ENCODE measurements at places on chromosomes 4 and X.

DNA sequence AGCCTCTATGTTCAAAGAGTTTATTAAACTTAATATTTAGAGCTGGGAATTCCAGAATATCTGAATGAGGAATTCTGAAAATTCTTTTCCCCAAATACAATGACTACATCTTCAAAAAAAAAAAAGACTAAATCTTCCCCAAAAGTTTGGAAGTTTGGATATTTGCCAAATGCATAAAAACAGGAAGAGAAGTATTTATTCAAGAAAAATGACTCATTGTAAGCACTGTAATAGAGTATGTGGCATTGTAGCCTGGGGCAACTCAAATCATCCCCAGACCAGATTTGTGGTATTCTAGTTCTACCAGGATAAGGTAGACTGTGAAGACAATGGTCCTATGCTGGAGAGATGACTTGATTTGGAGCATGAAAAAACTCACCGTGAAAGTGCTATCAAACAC, 78.5 kb upstream of the PDHA2 start:
- DNase-seq, result no peak

GRCh38 chrX:114267142-114267541, 316.7 kb upstream of the HTR2C start:
- DNase-seq, result no peak

DNA sequence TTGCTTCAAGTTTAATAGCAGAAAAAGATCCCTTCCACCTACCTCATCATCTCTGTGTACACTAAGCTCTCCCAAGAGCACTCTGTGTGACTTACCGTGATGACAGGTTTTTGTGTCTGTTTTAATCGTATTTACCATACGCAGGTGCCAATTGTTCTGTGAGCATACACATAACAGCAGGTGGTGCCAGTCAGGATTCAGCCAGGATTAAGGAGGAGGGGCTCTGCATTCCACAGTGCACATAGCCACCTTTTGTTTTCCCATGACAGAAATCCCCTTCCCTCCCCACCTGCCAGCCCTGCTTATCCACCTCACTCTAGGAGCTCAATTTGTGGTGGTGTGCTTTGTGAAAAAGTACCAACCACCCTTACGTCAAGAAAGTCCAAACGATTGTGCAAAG, 14.8 kb downstream of the ANK2 start:
- no peak for DNase-seq

DNA sequence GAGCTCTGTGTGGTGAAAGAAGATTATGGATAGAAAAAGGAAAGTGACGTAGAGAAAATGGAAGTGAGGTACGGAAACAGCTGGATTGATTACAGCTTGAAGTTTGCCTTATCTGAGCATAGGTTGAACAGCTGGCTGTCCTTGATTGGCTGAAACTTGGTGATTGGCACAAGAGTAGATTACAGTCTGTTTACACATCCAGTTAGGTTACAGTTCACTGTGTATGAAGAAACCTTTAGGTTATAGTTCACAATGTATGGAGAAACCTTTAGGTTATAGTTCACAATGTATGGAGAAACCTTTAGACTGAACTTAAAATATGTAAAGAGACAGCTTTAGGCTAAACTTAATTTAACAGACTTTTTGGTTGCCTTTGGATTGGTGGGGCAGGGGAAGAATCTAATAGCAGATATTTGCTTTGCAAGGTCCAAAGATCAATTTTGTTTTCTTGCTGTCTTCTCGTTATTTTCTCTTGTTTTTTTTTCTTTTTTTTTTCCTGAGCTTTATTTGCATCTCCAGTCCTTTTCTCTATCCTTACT, 15.6 kb upstream of the ART3 start:
- DNase-seq, result no peak

GRCh38 chr4:82865592-82865991, 25.4 kb downstream of the SEC31A start:
- no peak for DNase-seq

- no peak for DNase-seq
Observed at GRCh38 chr4:114588305-114588704, 10.3 kb upstream of the UGT8 start.

DNA sequence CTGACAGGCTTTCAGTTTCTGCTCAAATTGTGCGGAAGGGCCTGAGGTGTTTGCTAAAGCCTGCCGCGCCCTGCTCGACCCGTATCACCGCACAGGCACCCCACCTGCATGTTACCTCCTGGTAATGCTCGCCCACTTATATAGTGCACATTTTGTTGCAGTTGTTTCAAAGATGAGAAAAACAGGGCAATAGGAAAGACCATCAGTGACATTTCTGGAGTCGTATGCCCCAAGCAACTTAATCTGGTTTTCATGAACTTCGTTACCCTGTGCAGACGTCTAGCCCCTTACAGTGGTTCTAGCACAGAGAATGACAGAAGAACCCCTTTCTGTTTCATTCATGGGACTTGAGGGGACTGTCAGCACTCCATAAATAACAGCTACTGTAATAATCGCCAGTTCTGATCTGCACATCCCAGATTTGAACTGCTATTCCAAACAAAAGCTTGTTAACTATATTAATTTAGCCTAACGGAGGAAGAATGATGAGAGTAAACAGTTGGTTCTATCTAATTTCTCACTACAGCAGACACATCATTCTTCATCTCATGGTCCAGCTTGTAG, 940 bp upstream of the DCTD start:
- DNase-seq, result no peak

DNA sequence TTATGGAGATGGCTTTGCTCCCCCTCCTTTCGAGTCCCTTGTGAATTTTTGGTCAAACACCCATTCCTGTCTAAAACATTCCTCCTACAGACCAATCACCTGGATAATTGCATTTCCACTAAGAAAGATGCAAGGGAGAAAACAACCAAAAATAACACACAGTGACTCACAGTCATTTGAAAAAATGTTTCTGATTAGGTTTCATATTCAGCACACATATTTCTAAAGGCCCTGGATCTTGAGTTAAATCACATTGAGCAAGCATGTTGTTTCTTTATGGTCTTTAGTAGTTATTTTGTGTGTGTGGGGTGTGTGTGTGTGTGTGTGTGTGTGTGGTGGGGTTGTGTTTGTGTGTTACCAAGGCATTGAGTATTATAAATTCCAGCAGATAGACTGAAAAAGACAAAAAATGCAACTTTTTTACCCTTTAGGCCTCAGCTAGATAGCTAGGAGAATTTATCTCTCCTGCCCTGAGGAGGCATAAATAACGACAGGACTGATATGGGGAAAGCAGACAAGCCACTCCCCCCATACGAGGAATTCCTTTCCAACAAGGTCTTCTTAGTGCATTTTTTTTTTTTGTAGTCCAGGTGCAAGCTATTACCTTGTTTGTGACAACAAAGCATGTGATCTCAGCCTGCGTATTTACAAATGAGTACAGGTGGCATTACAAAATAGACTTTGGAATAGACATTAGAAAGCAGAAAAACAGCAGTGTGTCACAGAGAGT, 265.4 kb upstream of the ADGRL3 start:
- no peak for DNase-seq

DNA sequence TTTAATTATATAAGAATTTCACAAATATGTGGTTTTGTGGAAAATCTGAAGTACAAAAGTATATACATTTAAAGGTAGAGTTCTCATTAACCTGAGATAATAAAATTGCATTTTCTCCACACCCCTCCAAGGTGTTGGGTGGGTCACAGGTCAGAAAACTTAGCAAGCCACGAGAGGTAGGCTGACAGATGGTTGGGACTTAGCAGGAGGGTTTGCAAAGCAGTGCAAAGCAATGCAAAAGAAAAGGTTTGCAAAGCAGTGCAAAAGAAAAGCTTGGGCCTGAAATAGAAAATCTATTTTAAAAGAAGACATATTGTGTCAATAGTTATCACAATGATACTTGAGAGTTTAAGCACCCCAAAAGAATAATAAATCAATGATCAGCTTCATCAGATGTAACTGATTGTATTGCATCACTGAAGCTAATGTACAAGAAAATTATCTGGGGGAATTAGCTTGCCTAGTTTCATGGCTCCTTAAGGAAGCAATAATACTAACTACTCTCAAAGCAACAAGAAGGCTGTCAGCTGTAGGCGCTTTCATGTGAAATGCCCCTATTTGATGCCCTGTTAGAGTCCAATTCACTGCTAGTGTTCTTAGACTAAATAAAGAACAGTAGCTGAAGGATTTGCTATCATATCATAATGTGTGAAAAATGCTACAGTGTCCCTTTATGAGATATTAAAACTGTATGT, 319.5 kb downstream of the KCNIP4 start:
- DNase-seq, result no peak

- peak; percentile 34 for DNase-seq
Observed at GRCh38 chr4:98510757-98511517, 147.5 kb downstream of the TSPAN5 start.

- no peak for DNase-seq
Observed at GRCh38 chrX:151346931-151347543, 50.0 kb upstream of the VMA21 start.

- no peak for DNase-seq
Observed at GRCh38 chr4:101000496-101000895, 346.8 kb downstream of the PPP3CA start.

- DNase-seq, result no peak
Observed at GRCh38 chr4:93732509-93732908, 96.0 kb upstream of the ATOH1 start.

GRCh38 chr4:180422989-180423711, 1820.1 kb upstream of the TENM3 start:
- DNase-seq, result no peak

DNA sequence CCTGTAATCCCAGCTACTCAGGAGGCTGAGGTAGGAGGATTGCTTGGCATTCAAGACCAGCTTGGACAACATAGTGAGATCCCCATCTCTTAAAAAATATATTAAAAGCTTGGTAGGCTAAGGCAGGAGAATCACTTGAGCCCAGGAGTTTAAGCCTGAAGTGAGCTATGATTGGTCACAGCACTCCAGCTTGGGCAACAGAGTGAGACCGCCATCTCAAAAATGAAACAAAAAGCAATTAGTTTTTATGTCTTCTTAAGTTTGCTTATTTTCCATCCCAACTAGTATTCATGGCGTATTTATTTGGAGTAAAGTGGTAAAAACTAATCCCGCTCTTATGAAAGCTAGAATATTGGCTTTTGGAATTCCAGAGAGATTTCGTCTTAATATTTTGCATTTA, 25.4 kb upstream of the PDE5A start:
- no peak for DNase-seq

GRCh38 chrX:107677501-107677901, 49.2 kb downstream of the PRPS1 start:
- no peak for DNase-seq

DNA sequence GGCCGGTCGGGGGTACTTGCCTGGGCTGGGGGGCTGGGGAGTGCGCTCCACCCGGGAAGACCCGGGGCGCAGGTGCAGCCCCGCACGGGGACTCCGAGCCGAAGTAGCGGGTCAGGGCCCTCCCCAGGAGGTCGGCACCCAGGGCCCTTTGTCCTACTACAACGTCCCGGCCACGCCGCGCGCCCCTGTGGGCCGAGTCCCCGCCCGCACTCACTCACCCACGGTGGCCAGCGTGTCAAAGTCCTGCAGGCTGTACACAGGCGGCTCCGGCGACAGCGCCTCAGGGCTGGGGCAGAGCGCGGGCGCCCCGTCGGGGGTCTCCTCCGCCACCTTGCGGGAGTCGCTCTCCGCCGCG, 602 bp downstream of the PRKX start:
- no peak for DNase-seq

GRCh38 chr4:16029262-16029661, 54.6 kb downstream of the PROM1 start:
- DNase-seq, result no peak

Data from activated naive CD8-positive, alpha-beta T cell treated with anti-CD3 and anti-CD28 coated beads, Interleukin-2, amount 50 U/mL, for 24 hours (primary cell).